Activated naive CD4-positive, alpha-beta T cell (primary cell): ENCODE measurements at places on chromosomes 16 and 17.

- no peak for DNase-seq
Observed at GRCh38 chr17:76272541-76273444, 7.6 kb downstream of the UBALD2 start.

DNA sequence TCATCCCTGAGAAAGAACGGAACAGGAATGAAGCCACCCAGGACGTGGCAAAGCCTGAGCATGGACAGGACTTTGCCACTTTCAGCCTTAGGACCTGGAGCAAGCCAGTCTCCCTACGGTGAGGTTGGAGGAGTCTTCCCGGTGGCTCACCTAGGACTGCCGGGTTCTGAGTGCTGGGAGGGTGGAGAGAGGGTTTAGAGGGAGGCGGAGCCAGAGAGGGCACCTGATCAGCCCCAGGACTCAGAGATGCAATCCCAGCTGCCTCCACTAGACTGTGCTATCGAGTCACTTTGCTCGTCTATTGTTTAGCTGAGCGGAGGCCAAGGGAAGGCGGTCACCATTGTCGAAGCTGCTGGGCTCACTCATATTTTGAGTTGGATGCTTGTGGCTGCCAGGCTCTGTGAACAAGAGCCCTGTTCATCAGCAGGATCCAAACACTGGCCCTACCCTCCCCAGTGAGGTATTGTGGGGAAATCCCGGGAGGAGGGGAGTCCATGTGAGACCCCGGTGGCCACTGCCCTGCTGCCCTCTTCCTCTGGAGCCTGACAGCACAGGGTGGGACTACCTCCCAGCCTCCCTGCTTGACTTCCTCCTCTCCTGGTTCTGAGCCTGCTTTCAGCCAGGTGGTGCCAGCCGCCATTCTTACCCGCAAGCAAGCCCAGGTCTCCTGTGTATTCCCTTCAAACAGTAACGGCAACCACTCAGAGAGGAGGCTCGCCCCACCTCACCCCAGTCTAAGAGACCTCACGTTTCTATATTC, 7.0 kb downstream of the KRT14 start:
- no peak for DNase-seq

DNA sequence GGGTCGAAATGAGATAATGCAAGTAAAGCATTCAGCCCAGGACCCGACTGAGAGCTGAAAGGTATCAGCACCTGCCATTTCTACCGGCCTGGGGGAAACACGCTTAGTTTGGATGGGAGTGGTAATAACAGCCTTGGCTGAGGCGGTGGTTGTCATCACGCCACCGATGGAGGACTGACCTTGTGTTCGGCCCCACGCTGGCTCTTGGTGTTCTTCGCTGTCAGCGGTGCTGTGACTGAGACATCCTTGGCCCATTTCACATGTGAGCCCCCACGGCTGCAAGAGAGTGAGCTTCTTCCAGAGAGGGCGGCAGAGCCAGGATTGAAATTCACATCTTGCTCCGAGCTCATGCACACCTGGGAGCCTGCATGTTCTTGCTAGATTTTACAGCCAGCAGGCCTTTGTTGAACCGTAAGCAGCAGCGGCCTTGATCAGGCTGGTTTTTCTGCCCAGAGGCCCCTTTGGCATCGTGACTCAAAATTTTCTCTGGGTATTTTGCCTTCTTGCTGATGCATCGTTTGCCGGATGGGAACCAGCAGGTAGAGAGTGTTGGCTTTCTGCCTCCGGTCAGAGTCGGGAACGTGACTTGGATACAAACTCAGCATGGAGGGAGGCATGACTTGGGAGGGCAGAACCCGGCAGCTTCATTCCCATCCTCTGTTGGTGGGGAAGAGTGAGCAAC, 341.5 kb downstream of the SNX29 start:
- DNase-seq = no peak

GRCh38 chr16:54140057-54140787, 146.4 kb downstream of the IRX3 start:
- DNase-seq = no peak

GRCh38 chr17:82021107-82021899, 1.4 kb downstream of the CENPX start:
- peak; percentile 47 for DNase-seq

DNA sequence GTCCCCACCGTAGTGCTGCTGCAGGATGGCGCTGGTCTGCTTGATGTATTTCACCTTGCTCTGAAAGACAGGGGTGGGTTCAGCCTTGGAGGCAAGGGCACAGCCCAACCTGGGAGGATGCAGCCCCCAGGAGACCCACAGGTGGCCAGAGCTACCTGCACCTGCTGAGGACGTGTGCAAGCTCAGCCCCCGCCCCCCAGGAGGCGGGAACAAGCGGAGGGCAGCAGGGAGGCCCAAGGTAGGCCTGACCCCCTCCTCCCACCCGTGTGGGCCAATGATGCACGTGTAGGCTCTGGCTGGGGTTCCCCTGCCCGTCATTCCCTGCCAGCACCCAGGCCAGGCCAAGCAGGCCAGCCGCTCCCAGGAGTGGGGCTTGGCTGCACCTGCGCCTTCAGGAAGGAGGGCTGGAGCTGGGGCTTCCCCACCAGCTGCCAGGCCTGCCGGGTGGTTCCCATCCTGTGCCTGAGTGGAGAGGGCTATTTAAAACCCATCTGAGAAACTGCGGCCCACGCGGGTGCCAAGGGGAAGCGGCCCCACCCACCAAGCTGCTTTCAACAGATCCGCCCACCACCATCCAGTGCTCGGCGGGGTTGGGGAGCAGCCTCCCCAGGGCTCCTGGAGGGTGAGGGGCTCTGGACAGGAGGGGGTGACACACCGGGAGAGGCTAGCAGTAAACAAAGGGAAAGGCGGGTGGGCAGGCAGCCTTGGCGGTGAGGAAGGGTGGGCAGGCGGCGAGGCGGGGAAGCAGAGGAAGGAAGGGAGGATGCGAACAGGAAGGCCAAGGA, 3.8 kb downstream of the NTHL1 start:
- DNase-seq = no peak

DNA sequence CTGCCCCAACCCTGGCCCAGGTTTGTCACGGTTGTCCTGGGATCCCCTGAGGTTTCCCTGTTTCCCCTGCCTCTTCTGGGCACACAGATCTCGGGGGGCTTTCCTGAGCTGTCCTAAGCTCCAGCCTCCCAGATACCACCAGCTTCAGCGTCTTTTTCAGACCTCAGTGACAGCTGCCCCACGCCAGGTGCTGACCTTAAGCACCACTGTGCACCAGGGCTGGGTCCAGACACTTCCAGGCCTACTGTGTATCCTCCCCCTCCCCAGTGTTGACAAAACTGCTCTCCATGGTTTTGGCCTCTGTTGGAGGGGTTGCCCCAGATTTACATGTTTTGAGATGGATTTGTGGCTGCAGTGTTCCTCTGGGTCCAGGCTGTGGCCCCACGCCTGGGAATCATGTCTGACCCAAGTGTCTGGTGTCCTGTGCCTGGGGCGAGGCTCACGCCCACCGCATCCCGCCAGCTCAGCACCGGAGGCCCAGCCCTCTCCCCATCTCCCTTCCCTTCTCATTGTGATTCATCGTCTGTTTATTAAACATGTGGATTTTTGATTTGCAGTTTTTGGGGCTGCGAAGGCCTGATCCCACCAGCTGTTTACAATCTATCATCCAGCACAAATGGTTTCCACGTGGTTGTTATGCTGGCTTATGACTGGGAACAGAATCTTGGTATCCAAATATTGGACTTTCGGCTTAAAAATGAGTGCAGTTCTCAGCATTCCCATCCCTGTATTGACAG, 82.1 kb downstream of the METRNL start:
- no peak for DNase-seq

GRCh38 chr16:79758615-79759346, 158.2 kb upstream of the MAF start:
- DNase-seq = no peak

DNA sequence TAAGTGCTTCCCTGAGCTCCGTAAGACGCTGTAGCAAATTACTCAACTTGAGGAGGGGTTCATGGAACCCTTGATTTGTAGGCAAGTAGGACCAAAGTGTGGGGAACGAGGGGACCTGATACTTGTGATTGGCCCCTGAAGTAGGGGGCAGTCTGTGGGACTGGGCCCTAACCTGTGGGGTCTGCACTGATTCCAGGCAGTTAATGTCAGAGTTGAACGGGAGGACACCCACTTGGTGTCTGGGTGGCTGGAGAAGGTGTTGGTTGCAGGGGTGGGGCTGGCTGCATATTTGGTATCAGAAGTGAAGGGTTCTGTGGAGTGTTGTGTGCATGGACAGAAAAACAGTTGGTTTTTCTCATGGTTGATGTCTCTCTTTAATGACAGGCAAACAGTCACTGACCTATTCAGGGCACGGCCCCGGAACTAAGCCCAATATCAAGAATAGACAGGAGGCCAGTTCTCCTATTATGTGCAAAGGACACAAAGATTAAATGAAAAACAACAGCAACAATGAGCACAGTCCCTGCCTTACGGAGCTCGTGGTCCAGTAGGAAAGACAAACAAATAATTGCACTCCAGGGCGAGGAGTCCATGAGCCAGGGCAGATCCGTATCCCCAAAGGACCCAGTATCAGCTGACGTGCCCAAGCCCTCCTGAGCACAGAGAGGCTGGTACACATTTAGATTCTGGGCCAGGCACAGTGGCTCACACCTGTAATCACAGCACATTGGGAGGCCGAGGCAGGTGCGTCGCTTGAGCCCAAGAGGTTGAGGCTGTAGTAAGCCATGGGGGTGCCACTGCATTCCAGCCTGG, 19.2 kb downstream of the MXRA7 start:
- no peak for DNase-seq

DNA sequence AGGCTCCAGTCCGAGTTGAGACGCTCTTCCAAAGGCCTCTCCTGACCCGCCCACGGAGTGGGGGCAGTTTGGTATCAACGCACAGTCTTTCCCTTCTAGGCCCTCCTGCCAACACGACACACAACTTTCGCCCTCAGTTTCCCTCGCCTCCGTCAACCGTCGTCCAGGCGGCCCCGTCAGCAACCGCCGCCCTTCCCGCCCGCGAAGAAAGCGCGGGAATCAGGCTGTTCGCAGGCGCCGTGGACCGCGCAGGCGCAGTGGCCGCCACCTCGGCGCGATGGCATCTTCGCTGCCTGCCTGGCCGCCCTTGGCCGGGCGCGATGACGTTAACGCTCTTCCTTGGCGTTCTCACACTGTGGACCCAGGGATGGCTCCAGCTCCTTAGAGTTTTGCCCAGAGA, at the start of gene SPATA22:
Gene SPATA22 (minus strand): TSS at position 221 of the 400 bp plus-strand sequence. CDS start 2,494 bp downstream, outside the sequence.
- no peak for DNase-seq

DNA sequence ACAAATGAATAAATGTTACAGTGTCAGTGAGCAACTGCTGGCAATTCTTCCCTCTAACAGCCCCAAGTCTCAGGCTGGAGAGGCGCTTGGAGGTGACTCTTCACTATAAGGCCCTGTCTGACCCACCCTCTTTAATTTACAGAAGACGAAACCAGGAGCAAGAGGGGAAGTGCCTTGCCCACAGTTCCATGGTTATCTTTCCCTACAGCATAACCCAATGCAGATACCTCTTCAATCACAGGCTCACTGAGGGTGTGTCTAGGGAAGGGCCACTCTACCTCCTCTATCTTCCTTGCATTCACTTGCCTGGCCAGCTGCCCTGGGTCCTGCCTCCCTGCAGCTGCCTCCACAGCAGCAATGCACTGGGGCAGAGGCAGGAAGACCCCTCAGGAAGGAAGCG, 9.6 kb upstream of the N4BP1 start:
- DNase-seq = no peak

DNA sequence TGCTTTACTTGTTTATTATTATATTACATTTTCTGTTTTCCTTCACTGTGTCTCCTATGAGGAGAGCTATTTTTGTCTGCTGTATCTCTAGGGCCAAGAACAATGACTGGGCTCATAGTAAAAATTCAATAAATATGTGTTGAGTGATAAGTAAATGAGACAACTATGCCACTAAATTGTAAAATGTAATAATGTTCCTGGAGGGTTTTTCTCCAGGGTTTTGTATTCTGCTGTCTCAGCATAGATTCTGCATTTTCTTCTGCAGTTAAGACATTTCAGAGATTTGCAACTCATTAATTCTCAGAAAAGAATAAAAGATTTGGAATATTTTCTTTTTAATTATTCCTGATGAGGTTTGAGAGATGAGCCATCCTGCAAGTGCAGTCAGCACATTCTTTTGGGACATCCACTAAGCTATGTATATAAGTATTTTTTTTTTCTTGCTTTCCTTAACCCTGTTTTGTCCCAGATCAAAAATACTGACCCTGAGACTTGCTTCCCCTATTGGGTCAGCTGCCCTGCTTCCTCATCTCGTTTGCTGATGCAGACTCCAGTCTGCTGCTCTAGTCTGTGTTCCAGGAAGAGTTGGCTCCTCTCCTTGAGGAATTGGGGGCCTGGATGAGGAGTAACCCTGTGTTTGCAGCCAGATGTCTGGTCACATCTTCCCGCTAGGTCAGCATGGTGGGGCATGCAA, 122.9 kb downstream of the ABCA8 start:
- no peak for DNase-seq

DNA sequence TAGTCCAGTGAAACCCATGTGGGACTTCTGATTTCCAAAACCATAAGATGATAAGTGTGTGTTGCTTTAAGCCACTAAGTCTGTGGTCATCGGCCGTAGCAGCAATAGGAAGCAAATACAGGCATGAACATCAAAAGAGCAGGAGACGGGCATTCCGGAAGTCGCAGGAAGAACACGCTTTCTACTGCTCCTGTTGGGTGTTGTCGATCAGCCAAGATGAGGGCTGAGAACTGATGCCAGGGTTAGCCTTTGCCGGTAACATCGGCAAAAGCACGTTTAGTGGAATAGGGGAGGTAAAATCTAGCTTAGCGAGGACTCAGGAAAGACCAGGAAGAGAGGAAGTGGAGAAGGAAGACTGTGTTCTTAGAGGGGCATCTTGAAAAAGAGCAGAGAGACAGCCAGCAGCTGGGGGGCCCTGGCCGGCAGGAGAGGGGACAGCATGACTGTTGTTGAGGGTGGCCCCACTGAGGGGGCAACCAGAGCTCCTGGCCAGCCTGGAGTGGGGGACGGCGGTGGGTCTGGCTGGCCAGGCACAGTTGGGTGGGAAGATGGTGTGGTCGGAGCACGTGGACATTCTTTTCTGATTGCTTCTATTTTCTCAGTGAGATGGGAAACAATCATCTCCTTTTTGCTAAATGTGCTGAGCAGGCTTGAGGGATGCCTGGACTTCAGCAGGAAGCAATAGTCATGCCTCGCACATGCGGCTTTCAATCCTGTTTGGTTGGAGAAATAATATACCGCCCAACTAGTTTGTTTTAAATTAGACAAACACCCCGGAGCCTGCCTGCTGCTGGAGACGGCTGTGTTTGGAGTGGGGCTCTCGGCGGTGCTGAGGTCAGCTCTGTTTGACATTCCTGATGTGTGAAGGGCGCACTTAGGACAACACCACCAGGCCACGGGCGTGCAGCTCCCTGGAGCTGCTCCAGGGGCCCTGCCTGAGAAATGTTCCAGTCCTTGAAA, 109.9 kb downstream of the METRNL start:
- no peak for DNase-seq

DNA sequence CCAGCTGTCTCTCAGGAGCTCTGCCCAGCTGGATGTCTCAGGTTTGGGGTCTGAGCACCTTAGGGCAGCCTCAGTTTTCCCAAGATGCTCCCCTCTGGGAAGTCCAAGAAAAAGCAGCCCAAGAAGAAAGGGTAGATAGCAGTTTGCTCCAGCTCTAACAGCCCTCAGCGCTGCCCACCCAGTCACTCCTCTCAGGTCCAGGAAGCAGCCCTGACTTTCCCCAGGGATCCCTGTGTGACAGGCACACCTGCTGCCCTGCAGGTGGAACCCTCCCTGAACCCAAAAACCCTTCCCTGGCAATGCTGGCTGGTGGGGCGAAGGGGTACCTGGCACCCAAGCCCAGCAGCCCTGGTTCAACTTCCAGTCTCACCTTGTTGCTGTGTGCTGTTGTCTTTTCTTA, 48.1 kb downstream of the BEAN1 start:
- no peak for DNase-seq

- DNase-seq = no peak
Observed at GRCh38 chr16:84334058-84334457, 34.3 kb upstream of the ATP2C2 start.

- DNase-seq = peak; percentile 61
Observed at GRCh38 chr17:55264645-55265298, at the start of gene HLF. Gene HLF (plus strand): TSS chr17:55264960. CDS start chr17:55265485, 525 bp downstream.

GRCh38 chr16:87966685-87967185, 15.5 kb downstream of the BANP start:
- DNase-seq = peak; percentile 6
